ENCODE measurements at places on chromosomes 5 and 9.

DNA sequence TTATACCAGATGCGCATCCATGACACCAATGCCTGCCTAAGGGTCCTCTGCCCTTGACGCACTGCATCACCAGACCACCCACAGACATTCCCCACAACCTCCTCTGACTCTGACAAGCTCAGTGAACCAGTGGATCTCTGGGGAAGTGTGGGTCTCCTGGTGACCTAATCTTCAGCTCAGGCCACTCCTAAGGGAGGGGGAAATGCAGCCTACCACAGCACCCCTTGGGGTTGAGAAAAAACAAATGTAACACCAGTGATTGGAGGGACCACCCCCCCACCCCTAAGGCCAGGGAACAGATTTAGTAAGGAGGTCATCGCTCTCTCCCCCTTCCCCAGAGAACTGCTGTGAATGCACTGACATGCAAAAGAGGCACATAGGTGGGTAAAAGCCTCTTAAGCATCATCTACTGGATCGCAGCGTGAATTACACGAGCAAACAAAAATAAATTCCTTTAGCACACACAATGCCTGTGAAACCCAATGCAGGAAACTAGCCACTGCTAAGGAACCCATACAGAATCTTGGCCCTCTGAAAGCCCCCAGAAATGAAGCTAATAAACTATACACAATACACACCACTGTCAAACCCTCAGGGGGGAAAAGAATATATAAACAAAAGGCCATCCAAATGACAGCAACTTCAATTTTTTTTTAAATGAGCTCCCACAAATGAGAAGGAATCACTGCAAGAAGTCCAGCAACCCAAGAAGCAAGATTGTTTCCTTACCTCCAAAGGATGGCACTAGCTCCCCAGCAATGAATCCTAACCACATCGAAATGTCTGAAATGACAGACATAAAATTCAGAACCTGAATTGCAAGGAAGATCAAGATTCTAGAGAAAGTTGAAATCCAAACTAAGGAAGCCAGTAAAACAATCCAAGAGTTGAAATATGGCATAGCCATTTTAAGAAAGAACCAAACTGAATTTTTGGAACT is 513.7 kb upstream of the PTGER4 start:
- DNase-seq = no peak

DNA sequence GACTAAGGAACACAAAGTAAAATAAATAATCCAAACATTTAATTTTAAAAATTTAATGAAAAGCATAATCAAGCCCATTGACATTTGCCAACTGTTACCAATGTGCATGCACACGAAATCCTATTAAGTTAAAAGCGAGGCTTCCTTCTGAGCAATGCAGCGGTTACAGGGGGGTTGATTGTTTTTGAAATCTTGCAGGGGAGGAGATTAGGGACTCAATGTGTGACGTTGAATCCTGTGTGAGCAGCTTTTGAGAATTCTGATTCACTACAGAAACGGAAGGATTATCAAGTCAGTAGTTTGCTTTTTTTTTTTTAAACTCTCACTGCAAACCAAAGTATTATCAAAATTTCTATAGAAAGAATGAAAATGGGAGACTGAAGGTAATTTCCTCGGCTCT is 109.5 kb downstream of the PRKACG start:
- DNase-seq = no peak

DNA sequence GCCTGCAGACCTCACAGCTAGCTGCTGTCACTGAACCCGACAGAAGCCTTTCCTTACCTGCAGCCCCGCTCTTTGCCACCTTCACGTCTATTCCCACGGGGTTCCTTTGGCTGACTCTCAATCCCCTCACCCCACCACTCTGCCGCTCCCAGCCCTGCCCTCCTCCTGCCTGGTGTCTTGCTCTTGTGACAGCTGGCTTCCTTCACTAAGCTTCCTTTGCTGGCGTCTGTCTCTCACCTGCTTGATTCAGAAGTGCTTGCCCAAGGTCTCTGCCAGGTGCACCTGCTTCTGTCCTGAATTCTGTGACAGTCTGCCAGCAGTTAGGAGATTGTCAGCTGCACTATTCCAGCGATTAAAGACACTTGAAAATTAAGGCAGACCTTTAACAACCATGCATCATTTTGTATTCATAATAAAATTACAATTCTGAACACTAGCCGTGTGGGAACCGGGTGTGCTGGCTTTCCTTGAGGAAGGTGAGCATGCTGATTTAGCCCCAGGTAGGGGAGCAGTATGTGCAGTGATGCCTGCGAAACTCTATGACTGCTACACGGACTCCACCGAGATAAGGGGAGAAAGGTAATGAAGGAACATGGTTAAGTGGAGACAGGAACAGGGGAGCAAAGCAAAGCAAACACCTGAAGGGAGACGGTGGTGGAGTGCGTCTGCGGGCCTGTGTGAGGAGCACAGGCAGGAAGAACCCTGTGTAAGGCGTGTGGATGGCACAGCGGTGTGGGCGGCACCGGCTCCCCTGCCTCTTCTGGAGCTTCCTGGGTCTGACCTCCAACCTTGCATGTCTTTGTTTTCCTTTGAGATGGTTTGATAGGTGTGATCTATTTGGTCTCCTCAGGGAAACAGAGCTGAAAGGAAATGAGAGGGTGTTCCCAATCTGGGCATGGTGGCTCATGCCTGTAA is 80.1 kb upstream of the CACNA1B start:
- DNase-seq = peak; percentile 13

DNA sequence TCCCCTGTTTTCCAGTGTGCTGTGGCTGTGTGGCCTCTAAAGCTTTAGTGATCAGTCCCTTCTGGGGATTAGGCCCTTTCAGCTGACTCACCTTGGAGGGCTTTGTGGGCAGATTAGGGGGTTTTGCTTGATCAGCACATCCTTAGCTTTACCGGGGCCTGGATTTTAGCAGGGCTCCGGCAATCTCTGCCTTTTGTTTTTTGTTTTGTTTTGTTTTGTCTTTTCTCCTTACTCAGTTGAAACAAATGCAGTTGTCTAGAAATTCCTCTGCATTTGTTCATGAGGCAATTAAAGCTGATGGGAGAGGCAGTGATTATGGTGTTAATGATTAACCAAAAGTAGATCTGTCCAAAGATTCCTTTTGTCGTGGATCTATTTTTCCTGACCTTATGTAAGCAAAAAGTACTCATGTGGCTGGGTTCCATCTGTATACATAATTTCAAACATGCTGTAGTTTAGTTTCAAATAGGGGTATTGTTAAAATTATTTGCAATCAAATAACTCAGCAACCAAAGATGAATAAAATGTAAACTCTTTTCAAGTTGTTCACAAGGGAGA is 5.2 kb upstream of the TDRD7 start:
- no peak for DNase-seq

DNA sequence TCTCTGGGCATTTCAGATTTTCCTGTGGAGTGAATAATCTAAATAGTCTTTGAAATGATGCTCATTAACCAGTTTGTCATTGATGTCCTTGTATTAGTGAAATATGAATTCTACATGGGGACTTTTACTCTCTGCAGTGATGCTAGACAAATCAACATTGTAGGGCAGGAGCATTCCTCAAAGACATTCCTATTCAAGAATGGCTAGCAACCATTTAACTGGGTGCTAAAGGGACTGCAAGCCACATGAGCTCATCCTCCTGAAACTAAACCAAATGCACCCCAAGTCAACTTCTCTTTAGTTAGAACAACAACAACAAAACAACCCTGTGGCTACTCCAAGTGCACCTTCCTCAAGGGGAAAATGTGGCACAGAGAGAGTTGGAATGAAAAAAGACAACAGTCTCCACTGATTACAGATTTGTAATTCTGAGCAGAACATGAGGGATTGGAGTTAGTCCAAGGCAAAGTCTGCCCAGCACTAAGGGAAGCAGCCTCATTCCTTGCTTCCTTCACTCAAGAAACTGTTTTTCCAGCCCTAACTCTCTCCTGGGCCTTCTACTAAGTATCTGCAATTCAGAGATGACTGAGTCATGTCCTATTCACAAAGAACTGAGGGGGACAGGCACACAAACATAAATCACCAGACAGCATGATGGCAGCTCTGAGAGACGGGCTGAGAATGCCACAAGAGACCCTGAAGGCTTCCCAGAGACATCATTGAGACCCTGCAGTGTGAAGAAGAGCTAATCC is 82.0 kb upstream of the WWC1 start:
- DNase-seq = no peak

GRCh38 chr5:170971-171800 is 20.1 kb upstream of the LRRC14B start:
- no peak for DNase-seq

- no peak for DNase-seq
Measured at GRCh38 chr5:131848662-131849061, 51.8 kb upstream of the FNIP1 start.

DNA sequence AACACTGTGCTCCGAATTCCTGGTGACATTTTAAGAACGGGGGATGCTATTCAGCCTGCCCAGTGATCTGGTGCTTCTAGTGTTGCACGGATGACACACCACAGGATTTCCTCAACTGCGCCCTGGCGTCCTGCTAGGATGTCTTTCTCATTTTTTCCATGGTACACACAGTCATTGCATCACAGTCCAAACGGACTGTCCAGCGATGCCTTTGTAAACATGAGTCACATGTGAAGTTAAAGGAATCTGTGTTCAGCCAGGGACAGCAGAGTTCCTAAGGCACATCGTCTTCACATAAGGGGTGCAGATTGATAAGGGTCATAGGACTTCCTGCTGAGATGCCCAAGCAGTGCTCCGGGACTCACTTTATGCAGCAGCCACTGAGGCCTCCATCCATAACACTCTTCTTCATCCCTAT is 9.3 kb upstream of the PTPN3 start:
- no peak for DNase-seq

DNA sequence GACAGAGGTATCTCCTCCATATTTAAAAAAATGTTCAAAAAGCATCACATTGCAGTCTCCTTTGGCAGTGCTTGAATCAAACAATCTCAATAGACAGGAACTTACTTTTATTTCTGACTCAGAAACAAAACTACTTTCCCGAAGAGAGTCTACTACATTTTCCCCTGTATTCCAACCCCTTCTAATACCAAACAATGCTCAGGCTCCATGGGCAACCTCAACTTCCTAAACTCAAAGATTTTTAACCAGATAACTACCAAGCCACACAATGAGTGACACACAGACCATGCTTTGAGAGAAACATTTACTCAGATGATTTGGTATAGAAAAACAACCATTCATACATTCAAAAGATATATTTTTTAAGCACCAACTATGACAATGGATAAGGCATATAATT is 70.5 kb downstream of the APBA1 start:
- no peak for DNase-seq

GRCh38 chr5:34775886-34776285 is 63.1 kb upstream of the TTC23L start:
- no peak for DNase-seq

- DNase-seq = no peak
Measured at GRCh38 chr9:5947912-5948311, 57.2 kb downstream of the MLANA start.

GRCh38 chr5:39201160-39201780 is 18.1 kb downstream of the FYB1 start:
- DNase-seq = no peak

DNA sequence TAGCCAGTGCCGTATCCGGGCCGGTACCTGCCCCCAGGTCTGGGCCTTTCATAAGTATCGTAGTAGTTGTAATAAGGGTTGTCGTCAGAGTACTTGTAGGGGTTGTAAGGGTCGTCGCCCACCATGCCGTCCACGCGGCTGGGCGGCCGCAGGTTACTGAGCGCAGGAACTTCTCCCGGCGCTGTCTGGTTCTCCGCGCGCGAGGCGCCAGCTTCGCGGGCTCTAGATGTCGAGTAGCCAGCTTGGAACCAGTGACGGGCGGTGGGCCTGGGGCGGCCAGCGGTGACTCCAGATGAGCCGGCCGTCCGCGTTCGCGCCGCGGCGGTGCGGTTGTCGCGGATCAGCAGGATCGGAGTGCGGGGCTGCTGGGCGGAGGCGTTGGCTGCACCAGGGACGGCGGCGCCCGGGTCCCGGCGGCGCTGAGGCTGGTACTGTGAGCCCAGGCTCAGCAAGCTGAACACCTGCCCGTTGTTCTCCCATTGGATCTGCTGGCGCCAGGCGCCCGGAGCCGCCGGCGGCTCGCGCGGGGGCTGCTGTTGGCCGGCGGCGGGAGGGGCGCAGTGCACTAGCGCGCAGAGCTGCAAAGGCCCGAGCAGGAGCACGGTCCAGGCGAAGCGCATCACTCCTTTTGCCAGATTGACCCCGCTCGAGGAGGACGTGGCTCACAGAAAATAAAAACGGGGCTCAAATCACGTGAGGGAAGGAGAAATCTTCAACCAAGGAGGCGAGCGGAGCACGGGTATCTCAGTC is 518 bp downstream of the LOX start:
- no peak for DNase-seq

DNA sequence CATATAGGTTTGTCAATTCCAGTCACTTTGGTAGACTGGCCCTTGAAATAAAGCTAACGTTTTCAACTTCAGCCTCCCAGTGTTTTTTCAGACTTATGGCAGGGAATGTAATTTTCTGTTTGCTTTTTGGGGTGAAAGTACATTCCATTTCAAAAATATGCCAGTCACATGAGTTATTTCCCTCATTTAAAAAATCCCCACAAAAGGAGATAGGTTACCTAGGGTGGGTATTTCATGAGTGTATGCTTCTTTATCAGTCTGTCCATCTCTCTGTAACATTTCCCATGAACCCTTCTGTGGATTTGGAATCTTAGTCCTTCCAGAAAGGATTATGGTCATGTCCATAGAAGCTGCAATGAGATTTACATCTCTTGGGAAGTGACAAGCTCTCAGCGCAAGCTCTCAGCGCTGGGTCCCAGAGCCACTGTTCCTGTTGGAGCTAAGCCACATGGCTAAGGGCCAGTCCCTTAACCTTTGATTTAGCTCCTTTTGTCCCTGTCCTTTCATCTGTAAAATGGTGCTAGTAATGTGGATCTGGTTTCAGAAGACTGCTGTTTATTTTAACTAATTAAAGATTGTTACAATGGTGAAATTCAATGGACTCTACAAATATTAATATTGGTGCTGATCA is 294.9 kb downstream of the NR3C1 start:
- no peak for DNase-seq

DNA sequence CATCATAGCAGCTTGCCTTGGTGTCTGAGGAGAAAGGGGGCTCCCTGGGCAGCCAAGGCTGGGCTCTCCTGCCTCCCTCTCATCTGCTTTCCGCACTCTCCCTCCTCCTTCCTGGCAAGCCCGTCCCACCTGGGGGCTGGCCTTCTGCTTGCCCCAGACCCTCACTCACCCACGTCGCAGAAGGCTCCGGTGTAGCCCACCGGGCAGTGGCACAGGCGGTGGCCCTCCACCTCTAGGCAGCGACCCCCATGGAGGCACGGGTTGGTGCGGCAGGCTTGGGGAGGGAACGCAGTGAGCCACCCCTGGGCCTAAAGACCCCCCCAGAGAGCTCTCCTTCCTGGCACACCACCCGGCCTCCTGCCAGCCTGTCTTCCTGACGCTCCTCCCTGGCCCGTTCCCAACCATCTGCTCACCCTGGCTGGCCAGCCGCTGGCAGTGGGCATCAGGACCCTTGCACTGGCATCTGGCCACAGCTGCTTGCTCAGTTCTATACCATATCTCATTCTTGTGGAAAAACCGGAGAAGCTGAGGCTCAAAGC is 4.2 kb upstream of the PFN3 start:
- no peak for DNase-seq
